ENCODE measurements at places on chromosomes 13 and 19.

- DNase-seq = no peak
These were observed 7.5 kb downstream of the F10 start for GRCh38 chr13:113129921-113130750.

- DNase-seq = no peak
These were observed 3.4 kb downstream of the RFX1 start for GRCh38 chr19:14002571-14003250.

DNA sequence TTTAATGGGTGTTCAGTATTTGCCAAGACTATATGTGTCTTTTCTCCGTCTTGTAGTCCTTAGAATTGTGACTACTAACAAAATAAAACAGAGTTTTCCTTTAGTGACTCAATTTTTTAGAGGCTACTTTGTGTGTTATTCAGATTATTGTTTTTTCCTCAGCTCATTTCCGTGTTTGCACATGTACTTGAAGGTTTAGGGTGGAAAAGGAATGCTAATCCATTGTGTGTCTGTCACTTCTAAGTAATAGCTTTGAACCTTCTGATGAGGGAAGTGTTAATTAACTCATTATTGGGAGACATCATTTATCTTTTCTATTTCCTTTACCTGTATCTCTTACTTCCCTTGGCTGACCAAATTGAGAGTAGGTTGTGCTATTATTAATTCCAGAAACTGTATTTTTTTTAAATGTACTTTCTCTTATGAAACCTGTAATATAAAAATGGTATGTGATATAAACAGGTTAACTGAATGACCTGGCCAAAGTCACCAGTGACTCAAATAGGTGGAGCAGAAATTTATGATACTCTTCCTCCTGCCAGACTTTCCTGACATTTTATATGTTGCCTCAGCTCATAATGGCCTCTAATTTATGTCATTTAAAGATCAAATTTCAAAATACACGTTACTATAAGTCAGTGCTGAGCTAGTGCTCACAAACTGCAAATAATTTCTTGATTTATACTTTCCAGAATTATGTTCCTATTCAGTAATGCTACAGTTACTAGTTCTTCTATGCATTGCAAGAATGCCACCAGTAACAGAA lies 88.8 kb downstream of the LMO7 start:
- DNase-seq = no peak

- DNase-seq = peak; percentile 87
These were observed 10.5 kb downstream of the PVR start for GRCh38 chr19:44653977-44654774.

DNA sequence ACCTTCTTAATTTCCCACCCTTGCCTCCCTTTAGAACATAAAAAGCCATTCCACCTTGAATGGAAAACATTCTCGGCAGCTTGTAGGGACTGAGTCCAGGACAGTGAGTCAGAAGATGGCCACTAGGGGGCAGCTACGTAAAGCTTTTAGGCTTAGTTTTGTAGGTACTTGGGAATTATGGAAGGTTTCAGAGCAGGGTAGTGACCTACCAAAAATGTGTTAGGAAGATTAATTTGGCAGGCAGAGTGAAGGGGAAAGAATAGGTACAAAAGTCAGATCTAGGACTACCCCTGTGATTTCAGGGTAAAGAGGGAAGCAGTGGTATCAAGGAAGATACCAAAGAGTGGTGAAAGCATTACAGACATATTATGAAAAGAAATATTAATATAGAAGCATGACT lies 198.4 kb downstream of the NDFIP2 start:
- peak; percentile 70 for DNase-seq

- no peak for DNase-seq
These were observed 64.2 kb downstream of the DPY19L3 start for GRCh38 chr19:32469795-32470194.

DNA sequence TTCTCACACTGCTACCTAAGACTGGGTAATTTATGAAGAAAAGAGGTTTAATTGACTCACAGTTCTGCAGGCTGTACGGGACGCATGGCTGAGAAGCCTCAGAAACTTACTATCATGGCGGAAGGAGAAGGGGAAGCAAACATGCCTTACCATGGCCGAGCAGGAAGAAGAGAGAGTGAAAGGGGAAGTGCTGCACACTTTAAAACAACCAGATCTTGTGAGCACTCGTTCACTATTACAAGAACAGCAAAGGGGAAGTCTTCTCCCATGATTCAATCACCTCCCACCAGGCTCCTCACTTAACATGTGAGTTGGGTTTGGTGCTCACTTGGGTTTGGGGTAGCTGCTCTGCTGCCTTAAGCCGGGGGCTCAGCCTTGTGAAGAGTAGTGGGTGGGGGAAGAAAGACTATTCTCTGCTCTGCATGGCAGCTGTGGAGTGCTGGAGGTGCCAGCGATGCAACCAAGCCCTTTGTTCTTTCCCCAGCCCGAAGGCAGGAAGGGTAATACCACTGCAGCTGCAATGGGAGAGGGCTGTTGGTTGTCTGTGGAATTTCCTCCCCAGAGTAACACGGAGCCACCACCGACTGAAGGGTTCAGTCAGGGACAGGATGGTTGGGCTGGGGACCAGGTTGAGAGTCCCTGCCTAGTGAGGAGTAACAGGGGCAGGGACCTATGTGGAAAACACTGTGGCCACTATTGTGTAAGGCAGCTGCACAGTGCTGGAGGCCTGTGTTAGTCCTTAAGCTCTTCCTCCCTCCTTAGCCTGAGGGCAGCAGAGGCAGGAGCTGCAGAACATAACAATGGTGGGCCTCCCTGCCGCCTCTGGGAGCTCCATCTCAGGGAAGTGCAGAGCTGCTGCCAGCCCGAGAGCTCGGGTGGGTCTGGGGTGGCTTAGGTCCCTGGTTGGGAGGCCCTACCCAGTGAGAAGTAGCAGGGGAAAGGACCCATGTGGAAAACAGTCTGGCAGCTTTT lies 1262.5 kb downstream of the EFNB2 start:
- DNase-seq = peak; percentile 84

DNA sequence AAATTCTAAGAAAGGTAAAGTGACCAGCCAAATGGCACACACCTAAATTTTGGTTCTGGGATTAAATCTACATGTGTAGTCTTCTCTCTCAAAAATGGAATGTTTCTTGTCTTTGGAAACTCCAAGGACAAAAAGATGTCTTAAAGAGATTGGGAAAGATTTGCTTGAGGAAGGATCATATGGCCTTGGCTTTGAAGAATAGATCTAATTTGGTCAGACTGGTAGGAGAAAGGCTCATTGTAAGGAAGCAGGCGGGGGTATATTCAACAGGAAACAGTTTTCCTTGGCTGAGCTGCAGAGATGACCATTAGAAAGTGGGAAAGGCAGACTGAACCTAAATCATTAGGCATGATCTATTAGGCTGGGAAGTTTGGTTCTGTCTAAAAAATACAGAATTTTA lies 365.3 kb downstream of the DCT start:
- no peak for DNase-seq

- DNase-seq = no peak
These were observed 575.1 kb downstream of the SLITRK5 start for GRCh38 chr13:88246239-88246638.

DNA sequence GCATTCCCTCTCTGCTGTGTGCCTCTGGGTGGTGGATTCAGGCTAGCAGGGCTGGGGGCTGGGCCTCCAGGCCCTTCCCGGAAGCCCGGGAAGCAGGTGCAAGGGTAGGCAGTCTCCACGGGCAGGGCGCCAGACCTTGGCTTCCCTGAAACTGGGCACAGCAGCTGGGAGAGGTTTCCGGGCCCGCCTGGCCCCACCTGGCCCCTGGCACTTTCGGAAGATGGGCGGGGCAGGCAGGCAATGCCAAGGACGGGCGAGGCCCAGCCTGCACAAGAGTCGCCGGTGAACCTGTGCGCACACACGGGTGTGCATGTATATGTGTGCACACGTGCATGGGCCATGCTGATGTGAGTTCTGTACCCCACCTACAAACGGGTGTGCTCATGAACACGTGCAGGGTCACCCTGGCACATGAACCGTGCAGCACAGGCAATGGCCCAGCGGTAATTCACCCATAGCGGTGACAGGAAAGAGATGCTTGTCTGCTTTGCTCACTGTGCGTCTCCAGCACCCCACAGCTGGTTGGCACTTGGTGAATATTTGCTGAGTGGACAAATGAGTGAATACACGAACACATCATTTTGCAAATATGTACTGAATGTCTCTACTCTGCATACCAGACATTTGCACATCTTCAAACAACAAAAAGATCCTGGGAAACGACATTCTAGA lies 15.3 kb downstream of the GADD45B start:
- no peak for DNase-seq
